G401 (cell line): ENCODE measurements at places on chromosomes 2 and 18. TPM values are rescaled to one million over a fixed set of nuclear protein-coding genes. Genes with fewer than 3 reads are reported as not detected.

TTC39C gene
- total RNA-seq: 3.1 and 4.1 TPM in 2 replicates

TMEM198 gene
- 9.0 and 11.1 TPM in 2 replicates for total RNA-seq

SPATA3 gene
- not detected in 2 replicates for total RNA-seq

MYO5B gene
- total RNA-seq: not detected in 2 replicates

PPP1R7 gene
- total RNA-seq: 83.2 and 91.9 TPM in 2 replicates

CD226 gene
- 0.07 and 0.31 TPM in 2 replicates for total RNA-seq

IL37 gene
- not detected in 2 replicates for total RNA-seq

NGEF gene
- total RNA-seq: 0.31 and 0.75 TPM in 2 replicates

GRCh38 chr18:68847219-68847837 lies 49.4 kb downstream of the CCDC102B start:
- peak; percentile 45 for DNase-seq

GRCh38 chr2:237540823-237541222 lies 25.6 kb upstream of the PRLH start:
- DNase-seq: no peak

DNA sequence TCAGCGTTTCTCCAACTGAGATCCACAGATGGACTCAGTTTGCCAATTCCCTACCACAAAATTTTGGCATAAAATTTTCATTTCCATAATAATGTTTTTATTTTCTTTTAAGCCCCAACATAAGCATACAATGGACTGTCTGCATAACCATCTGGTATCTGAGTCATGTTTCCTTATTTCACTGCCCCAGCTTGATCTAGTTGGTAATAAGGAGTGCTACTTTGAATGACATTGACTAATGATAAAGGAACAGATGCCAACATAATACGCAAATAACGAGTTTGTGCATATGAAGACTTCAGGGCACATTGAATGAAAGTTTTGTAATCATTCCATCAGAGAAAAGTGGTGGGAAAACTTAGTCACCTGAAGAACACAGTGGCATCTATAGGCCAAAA lies 8.8 kb upstream of the MBD2 start:
- DNase-seq: no peak

- DNase-seq: peak; percentile 67
Observed at GRCh38 chr2:161237392-161238264, 70.6 kb upstream of the PSMD14 start.

DNA sequence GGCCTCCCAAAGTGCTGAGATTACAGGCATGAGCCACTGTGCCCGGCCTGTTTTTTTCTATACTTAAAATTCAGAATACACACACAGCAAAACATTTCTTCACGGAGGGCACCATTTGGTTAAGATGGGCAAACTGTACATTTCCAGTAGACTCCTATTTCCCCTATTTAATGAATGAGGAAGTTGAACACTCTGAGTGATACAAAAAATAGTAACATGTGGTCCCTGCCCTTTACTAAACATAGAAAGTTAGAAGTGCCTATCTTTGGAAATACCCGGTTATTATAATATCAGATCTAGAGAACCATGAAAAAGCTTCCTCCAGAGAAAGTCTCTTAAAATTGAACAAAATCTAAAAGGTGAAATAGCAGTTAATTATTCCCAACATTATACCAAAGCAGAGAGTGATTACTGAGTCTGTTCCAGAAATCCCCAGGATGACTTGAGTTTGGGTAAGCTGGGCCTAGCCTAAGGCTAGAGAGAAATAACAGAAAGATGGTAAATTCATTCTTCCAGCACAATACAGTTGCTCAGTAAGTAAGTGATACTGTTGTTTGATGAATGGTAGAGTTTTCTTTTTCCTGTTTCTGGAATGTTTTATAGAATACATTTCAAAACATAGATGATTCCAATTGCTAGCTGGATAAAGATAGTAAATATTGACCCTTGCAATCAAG lies 23.3 kb upstream of the RMC1 start:
- DNase-seq: no peak

DNA sequence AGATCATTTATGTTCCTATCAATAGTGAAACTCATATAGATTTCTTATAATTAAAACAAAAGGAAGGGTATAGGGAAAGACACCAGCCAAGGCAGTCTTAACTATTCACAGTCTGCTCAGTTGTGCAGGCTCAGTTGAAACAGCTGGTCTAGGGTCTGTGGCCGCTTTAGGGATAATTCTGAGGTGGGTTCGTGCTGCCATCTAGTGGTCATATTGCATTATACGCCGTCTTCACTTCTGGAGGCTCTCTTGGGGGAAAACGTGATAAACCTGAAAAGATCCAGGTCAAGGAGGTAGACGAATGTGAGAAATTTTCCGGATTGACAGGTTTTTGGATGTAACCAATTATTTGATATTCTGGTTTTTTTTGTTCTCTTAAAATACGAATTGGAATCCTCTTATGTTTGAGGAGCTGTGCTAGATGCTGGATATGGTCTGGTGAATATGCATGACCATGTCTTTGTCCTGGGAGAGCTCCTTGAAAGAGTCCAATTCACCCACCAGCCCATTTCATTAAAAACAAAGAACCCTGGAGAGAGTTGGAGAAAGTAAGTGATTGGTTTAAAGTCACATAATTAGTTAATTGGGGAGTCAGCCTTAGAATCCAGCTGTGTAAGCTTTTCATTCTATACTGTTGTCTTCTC lies 492.4 kb downstream of the PLCL1 start:
- peak; percentile 71 for DNase-seq

- no peak for DNase-seq
Observed at GRCh38 chr2:230878599-230879188, 14.0 kb downstream of the ITM2C start.

DNA sequence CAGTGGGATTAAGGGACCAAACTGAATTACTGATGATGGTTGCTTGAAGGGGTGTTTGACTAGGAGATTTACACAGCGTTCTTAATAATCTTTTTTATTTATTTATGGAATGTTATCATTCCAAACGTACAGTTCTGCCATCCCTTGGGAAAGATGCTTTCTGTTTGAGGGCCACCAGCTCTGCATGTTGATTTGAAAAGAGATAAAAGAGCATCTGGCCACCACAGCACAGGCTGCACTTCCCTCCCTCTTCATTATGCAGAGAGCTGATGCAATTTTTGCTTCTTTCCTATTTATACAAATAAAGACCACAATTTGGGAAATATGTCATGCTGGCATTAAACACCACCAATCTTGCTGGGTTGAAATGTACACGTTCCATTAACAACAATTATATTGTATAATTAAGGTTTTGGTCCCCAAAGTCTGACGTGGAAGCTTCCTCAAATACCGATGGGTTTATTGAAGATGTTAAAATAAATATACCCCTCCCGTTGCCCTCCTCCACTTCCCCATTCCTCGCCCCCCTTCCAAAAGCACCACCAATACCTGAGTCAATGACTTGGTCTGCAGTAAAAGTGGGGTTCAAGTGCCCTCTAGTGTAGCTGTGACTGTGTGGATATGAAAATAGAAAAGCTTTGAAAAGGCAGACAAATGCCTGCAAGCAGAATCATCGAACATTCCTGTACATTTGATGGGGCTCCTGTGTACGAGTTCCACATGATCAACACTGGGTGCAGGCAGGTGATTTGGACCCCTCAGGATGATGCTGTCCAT lies 211.9 kb downstream of the HRH4 start:
- DNase-seq: peak; percentile 84

DNA sequence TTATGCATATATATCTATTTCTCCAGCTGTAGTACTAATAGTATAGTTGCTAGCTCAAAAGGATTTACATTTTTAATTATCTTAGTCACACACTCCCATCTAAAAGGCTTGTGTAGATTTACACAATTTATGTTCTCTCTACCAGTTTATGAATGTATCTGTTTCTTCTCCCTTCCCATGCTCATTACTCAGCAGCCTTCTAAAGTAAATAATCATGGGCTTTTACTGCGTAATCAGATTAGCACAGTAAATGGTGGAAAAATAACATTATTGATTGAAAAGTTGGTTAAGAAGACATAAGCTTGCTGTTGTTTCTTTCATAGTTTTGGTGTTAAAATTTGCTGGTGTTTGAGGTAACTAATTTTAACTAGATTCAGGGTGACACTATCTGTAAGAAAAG lies 81.8 kb downstream of the PTPN4 start:
- no peak for DNase-seq

GRCh38 chr18:14922965-14923565 lies 175.1 kb downstream of the ANKRD30B start:
- DNase-seq: no peak

DNA sequence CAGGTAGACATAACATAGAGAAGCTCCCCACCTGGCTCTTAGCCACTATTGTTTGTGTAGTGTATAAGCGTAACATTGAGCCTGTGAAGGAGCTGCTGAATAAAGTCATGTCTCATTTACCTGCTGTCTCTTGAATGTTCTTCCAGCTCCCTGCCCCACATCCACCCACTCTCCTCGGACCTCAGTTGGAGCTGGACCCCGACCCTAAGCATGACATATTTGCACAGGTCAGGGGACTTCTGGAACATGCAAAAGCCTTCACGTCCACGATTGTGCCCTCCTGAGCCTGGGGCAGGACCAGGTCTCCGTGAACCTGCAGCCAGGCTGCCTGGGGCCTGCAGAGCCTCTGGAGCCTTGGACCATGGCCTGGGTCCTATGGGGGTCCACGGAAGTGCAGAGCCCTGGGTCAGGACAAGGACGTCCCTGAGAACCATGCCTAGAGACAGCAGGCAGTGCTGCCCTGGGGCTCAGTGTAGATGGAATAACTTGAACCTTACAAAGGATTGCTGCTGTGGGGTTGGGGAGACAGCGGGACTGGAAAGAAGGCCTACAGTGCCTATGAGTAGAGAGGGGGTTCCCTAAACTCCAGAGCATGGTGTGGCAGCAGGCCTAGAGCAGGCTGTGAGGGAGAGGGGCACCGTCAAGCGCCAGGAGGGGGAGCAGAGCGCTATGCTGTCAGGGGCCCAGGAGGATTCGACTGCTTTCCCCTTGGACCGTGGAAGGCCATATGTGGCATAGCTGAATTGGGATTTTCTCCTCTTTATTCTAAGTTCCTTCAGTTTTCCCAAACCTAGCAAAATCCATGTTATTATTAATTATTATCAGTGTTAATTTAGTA lies 99.9 kb upstream of the ZNF236 start:
- no peak for DNase-seq

- DNase-seq: no peak
Observed at GRCh38 chr2:7108792-7109532, 191.8 kb downstream of the RNF144A start.

- DNase-seq: peak; percentile 44
Observed at GRCh38 chr18:48924630-48925490, 25.9 kb downstream of the SMAD7 start.

- no peak for DNase-seq
Observed at GRCh38 chr2:38505779-38506178, 96.9 kb downstream of the HNRNPLL start.

GRCh38 chr2:71243634-71244301 lies 16.9 kb upstream of the PAIP2B start:
- peak; percentile 89 for DNase-seq

DNA sequence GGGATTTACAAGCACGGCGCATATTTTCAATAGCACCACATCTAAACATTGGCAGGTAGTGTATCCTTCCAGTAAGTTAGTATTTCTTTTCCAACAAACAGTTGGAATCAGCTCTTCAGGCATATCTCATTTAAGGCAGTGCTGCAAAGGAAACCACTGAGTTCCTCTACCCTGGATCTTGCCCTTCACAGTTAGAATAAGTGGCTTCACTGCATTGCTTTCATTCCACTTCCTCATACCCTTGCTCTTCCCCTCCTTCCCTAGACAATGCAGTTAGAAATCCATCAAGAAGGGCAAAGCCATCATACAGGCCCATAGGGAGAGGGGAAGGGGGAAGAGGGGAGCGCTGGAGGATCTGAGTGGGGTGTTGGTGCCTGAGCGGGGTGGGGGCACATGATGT lies 173.7 kb downstream of the FBXO15 start:
- no peak for DNase-seq

DNA sequence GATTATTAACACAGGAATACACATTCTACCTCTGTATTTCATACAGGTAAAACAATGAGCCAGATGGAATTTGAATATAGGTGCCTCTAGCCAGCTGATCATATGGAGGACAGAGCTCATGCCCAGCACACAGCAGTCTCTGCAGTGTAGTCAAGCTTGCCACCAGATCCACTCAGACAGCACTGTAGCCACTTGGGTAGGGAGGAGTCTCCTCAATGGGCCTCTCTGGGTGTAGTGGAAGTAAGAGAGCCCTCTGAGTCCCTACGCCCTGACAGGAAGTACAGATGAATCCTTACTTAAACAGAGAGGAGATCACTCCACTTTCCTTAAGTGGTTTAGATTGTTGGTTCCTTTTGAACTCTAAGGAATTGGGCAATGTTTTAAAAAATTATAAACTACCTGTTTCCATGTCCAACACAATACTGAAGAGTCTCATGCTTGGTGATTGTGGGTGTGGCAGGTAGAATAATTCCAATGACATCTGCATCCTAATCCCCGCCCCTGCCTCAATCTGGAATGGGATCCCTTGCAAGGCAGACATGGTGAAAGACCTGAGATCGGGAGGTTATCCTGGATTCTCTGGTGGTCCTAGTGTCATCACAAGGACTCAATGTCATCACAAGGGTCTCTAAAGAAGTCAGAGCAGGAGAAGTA lies 23.0 kb upstream of the TMEM200C start:
- DNase-seq: no peak

GRCh38 chr2:85994421-85994777 lies 105.6 kb upstream of the ST3GAL5 start:
- no peak for DNase-seq

GRCh38 chr2:66446941-66447340 lies 12.0 kb downstream of the MEIS1 start:
- DNase-seq: no peak

DNA sequence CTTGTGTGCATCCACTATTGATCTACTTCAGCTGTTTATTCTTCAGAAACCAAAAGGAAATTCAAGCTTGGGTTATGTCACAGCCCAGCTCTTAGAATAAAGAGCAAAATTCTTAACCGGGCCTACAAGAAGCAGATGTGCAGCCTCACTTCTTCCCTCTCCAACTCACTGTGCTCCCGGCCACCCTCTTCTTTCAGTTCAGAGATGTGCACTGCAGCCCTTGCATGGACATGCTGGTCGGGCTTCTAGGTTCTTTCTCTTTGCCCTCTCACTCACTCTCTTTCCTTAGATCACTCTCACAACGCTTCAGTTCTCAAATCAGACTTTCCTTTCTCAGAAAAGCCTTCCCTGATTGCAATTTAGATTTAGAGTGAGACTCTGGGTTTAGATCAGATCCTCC lies 104.1 kb downstream of the CHN1 start:
- DNase-seq: no peak
